AG20443 (cell line): ENCODE measurements at places on chromosomes 6 and 20.

GRCh38 chr6:158686791-158687381, 37.0 kb downstream of the SYTL3 start:
- DNase-seq, result no peak

DNA sequence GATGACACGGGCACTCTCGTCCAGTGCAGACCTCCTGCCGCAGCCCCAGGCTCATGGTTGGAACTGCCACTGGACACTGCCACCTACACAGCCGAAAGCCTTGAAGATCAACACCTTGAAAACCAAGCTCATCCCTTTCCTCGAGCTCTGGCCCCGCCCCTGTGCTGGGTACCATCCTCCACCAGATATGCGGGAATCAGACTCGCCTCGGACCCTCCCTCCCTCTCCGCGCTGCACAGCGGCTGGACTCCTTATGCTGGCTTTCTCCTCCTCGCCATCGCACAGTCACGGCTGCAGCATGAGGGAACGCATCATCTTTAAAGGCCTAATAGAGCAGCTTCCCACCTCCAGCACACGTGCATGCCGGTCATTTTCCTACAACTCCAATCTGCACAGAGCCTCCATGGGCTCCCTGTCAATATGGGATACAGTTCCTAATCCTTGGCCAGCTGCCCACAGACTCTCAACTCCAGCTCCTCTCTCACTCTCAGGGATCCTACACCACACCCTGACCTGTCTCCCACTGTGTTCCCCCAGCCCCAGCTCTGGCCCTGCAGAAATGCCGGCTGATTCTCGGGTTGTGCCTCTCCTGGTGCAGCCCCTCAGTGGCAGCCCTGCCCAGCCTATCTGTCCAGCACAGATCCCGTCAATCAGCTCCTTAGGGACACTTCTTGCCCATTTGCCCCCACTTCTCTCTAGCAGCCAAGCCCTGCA, 23.2 kb downstream of the TXNDC5 start:
- DNase-seq, result no peak

GRCh38 chr20:44020406-44021148, 105.9 kb downstream of the TOX2 start:
- no peak for DNase-seq

GRCh38 chr20:51943761-51944160, 141.4 kb upstream of the SALL4 start:
- DNase-seq, result no peak

GRCh38 chr6:17709476-17709875, 2.8 kb upstream of the NUP153 start:
- no peak for DNase-seq

DNA sequence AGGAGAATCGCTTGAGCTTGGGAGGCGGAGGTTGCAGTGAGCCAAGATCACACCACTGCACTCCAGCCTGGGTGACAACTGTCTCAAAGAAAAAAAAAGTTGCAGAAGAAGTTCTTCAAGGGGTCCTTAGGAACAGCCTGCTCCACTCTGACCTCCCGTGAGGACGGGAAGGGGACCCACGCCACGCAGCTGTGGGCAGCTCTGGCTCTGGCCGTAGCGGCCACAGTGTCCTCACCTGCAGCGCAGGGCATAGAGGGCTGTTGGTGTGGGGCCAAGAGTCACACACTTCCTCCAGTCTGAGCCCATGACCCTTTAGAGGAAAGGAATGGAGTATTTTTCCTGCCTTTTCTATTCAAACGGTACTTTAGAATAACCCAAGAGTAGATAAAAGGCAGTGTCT, 5.4 kb downstream of the NTSR1 start:
- no peak for DNase-seq

GRCh38 chr20:16476032-16476431, 97.2 kb downstream of the KIF16B start:
- peak; percentile 47 for DNase-seq

DNA sequence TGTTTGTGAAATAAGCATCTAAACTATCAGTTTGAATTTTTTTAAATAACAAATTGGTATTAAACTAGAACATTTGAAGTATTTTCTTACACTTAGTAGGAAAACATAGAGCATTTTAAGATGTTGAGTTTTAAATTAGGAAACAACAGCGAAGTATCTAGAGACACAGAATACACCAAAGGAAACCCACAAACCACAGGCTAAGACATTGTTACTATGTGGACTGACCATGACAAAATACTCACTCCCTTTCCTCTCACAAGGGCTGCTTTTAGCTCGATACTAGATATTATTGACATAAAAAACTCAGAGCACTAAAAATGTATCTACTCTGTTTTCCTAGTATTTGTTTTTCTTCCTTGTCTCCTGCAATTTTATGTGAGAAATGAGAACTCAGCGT, 266.0 kb upstream of the CITED2 start:
- no peak for DNase-seq

GRCh38 chr6:29750709-29751108, 27.5 kb downstream of the HLA-F start:
- DNase-seq, result no peak

DNA sequence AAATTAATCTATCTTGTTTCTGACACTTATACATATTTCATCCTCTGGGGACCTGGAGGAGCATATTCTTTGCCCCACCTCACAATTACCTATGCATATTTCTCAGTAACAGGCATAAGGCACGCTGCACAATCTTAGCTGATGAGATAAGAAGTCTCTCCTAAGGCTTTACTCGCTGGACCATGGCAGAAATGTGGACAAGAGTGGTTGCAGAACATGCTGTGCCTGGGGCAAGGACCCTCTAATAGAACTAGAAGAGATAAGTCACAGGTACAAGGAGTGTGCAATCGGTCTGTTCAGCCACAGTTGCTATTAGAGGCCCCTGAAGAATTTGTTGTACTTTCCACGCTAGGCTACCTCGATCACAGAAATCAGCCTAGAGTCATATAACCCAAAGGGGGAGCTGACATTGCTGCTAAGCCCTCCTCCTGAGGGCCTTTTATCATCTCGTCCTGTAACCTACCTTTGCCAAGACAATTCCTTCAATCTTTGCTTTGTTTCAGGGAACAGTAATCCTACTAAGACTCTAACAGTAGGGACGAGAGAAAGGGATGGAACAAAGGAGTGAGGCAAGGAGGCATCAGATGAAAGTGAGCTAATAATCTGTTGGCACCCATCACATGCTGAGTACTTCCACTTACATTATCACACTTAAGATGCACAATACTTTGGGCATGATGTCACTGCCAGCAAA, 16.1 kb upstream of the DEFB129 start:
- DNase-seq, result no peak

DNA sequence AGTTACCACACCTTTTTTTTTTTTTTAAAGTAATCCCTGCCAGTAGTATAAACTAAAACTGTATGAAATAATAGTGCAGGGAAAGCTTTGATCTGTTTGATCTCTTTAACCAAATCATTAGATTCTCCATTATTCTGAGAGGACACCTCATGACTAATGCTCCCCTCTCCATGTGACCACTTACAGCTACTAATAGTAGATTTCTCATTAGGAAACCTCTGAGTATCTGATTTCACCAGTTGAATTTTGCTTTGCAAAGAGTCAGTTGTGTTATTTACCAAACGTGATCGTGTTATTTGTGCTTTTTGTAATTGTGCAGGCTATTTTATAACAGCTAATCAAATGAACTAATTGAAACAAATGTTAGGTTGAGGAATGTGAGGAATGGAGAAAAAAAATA, 12.5 kb downstream of the CASP8AP2 start:
- no peak for DNase-seq

DNA sequence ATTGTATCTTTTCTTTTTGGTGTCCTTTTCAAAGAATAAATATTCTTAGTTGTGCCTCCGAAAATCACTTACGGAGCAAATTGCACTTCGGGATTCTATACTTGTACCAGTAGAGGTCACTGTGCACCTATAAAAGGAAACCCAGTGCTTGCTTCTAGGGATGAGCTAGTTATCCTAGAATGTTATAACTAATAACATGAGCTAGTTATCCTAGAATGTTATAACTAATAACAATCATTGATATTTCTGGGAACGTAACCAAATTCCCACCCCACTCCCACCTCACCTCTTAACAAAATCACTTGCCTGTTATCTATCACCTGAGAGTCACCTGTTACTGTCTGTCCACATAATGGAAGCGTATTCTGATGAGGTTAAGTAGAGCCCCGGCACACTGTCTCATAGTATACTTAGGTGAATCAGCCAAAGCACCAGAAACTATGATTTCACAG, 126.9 kb upstream of the TIAM2 start:
- DNase-seq, result peak; percentile 66

DNA sequence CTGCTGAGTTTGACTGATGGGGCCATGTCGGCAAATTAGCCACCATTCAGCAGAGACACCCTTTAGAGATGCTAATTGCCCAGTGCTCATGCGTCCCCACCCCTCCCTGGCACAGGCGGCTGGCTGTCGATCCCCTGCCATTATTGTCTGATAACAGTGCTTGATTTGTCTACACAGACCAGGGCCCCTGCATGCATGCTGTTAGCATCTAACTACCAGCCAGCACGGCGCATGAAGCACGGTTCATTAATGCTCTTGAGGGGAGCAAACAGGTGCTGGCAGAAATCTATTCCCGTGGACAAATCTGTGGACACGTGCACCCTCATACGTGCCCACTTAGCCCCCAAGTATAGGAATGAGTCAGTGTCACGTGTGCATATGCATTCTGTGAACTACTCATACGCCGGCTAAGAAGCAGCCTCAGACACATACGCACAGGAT, 32.2 kb downstream of the KCNB1 start:
- no peak for DNase-seq

GRCh38 chr20:62485062-62485700, 9.4 kb upstream of the GATA5 start:
- DNase-seq, result peak; percentile 75

- no peak for DNase-seq
Observed at GRCh38 chr6:151641028-151641427, 147.2 kb downstream of the CCDC170 start.

DNA sequence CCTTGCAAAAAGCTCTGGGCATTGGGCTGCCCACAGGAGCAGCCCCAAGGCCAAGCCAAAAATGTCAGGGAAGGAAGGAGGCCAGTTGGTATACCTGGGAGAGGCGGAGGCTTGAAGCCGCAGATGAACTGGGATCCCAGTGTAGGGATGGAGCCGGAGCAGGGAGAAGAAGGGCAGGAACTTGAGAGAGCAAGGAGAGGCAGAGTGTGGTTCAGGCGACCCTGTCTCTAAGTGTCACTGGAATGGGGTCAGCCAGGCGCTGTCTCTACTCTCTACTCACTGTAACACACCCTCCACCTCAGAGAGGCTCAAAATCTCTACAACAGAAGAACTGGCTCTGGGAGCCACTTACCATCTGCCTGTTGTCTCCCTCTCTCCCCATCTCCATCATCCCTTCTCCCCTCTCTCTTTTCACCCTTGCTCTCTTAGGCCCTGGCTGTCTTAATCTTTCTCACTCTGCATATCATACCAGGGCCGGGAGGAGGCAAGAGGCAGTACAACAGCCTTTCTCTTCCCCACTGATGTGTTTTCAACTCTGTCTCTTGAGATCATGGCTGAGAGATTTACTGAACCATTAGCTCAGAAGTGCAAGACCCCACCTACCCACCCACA, 93.3 kb downstream of the CRYBG1 start:
- DNase-seq, result no peak

DNA sequence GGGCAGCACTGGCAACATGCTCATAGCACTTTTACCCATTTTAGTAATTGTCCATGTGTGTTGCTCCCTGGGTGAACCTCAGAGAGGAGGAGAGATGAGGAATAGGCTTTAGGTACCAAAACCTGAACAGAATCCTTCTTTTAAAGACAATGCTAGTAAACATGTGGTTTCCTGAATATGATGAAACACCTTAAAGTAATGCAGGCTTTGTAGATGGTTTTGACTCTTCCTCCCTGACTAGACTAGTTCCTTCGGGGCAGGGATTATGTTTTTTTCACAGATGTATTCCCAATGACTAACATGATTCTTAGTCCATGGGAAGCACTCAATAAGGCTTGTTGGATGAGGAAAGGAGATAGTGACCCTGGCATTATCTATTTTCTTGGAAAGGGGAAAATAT, 367.6 kb upstream of the JAG1 start:
- no peak for DNase-seq

GRCh38 chr6:71489736-71490135, 201.1 kb downstream of the OGFRL1 start:
- DNase-seq, result peak; percentile 89

GRCh38 chr6:22716721-22717120, 147.4 kb downstream of the HDGFL1 start:
- DNase-seq, result no peak

DNA sequence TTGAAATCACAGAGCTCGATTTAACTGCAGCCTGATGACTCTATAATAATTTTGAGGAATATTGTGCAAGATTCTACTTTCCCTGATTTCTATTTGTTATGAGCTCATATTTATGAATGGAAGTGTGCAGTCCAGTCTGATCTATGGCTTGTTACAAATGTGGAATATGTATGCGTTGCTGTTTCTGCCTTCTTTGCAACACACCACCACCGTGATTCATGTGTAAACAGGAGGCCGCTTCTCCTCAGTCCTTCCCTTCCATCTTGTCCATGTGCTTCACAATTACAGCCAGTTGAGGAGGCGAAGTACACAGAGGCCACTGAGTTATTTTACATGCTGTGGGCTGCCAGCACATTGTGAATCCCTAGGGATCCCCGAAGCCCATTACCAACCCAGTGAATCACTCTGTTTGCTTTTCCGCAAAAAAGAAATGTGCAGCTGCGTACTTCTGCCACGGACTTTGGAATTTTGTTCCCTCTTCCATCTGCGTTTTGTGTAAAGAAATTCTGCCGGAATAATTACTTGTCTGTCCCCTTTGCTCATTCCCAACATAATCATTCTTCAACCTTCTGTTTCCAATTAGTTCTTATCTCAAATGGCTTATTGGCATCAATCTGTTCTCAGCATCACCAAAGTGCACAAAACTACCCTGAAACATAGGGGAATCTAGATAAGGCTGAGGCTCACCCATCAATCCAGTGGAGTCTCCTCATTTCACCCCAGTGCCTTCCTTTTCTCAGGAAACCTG, 551.6 kb upstream of the CITED2 start:
- DNase-seq, result no peak

GRCh38 chr6:139044250-139044649, 15.7 kb downstream of the ABRACL start:
- no peak for DNase-seq

DNA sequence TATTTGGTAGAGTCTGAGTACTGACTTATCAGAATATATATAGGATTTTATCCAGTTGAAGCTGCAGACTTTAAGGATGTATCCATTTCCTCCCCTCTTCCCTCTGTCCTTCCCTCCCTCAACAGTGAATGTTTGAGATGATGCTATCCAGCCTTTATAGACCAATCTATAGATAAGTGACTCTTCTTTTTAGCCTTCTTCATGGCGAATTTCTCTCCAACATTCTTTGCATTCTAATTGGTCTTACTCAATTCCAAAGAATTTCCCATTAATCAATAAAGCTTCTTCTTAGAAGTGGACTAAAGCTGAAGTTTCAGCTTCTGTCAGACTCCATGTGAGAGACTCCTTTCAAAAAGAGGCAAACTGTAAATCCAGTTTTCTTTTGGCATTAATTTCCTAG, 99.3 kb downstream of the AIG1 start:
- DNase-seq, result no peak
